ENCODE measurements at places on chromosomes 7 and 10. TPM values are rescaled to one million over a fixed set of nuclear protein-coding genes. Genes with fewer than 3 reads are reported as not detected.

GRCh38 chr7:33114976-33115375, 5.8 kb upstream of the RP9 start:
- DNase-seq = no peak

DNA sequence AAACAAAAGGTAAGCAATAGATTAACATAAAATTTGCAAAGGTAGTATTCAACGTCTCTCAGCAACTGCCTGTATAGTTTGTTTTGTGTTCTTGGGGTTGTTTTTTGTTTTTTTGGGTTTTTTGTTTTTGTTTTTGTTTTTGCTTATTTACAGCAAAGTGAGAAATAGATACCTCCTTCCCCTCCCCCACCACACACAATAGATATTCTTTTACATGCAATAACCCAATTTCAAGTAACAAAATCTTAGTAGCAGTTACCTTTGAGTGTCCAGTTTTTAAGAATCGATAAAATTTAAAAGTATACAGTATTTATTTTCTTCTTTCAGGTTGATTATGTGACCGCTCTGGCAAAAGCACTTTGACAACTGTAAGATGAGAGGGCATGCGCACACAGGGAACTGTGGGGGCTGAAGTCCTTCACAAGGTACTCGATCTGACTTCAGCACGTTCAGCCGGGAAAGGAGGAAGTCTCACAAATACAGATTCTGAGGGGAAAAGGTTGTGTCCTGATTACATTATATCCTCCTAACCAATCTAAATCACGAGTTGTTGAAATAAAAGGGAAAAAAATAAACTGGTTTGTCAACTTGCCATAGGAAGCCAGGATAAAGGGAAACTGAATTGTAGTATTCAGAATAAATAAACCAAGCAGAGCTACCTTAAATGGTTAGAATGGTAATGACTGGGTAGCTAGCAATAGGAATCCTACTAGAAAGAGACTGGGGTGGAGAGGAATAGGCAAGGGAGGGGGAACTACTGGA, 47.8 kb downstream of the CPEB3 start:
- DNase-seq = peak; percentile 82

DNA sequence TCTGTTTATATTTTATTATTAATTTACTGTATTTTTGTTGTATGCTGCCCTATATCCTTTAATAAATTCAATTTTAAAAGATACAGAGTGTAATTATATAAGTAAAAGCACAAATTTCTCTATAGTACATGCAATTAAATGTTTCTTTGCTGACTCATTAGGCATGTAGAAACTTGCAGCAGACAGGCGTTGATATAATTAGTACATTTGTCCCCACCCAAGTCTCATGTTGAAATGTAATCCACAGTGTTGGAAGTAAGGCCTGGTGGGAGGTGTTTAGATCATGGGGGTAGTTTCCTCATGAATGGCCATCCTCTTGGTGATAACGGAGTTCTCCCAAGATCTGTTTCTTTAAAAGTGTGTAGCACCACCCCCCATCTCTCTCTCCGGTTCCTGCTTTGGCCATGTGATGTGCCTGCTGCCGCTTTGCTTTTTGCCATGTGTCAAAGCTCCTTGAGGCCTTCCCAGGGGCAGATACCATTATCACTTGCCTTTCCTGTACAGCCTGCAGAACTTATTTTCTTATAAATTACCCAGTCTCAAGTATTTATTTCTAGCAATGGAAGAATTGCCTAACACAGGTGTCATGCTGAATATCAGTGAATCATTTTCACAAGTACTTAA, 63.7 kb downstream of the TSPAN12 start:
- no peak for DNase-seq

GRCh38 chr10:20977300-20977699, 80.2 kb upstream of the NEBL start:
- DNase-seq = no peak

GRCh38 chr7:3117081-3117480, 73.4 kb upstream of the CARD11 start:
- DNase-seq = no peak

DNA sequence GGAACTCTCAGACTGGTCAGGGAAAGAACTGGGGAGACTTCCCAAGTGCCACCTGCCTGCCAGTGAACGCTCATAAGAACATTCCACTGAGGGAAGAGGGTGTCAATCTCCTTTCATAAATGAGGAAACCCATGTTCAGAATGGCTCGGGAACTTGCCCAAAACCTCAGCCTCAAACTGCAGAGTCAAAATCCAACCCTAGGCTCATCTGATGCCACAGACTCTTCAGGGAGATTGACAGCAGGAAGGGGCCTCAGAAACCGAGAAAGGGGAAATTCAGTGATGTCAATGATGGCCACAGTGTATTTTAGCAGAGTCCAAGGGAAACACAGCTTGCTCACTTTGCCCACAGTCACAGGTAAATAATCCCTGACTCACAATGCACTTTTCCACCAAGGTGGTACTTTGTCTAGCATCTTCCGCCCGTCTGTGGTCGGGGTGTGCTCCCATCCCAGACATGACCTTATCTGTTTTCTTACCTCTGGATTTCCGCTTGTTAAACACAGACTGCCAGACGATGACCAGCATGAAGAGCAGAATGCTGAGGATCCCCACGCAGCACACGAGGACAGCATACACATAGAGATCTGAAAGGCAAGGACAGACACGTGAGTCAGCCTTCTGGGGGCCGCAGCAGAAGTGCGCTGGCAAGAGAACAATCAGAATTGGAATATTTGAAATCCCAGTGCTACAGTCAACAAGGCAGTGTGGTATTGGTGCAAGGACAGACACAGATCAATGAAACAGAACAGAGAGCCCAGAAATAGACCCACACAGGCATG, 38.4 kb downstream of the VSTM4 start:
- peak; percentile 31 for DNase-seq

DNA sequence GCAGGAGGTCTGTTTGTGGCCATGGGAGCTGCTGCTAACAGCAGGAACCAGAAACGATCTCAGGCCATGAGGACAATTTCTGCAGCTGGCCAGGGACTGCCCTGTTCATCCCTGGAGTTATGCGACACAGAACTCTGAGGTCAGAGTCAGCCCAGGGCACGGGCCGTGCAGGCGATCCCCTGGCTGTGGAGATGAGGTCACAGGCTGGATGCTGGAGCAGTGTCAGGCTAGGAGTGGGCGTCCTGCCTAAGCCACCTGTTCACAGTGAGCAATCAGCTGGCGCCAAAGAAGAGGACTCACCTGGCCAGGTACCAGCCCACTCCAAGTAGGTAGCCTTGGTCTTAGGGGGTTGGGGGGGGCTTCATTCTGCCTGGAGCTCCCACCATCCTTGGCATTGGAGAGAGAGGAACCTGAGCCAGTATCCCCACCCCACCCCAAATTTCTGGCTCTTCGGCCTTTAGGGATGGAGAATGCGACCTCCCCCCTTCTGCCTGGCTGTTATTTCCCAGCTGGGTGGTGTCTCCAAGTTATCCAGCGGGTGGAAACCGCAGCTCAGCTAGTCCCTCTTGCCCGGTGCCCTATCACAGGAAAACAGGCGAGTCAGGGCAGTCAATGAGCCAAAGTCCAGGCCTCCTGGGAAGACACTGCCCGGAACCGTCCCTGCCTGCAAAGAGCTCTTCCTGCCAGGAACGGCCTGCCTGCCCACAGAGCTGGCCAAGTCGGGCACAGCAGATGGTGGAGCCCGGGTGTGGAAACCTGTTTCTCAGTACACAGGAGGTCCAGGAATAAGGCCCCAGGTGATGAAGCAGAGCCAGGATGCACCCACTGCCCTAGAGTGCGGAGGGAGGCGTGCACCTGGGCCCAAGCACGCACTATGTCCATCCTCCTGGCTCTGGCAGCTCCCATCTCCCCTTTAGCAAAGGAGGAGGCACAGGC, 1.8 kb upstream of the TTYH3 start:
- DNase-seq = no peak

DNA sequence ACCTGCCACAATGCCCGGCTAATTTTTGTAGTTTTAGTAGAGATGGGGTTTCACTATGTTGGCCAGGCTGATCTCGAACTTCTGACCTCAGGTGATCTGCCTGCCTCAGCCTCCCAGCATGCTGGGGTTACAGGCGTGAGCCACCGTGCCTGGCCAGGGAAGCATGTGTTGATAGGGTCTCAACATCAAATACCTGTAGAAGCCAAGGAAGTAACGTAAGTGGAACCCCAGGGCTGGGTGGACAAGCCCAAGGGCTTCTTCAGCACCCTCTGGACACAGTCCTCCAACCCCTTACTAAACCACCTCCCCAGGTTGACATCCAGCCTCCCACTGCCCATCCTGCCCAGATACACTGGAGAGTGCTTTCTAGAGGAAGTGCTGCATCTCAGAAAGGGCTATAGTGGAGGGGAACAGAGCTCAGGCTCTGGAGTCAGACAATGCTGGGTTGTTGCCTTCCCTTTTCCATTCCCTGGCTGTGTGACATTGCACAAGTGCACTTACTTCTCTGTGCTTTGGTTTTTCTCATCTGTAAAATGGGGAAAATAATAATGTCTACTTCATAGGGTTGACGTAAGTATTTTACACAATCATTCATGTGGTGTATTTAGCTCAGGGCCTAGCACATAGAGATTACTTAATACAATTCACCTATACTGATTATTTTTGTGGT, 73.9 kb upstream of the KAT6B start:
- no peak for DNase-seq

GRCh38 chr10:77799352-77799751, 127.2 kb downstream of the DLG5 start:
- no peak for DNase-seq

- no peak for DNase-seq
Measured at GRCh38 chr10:50421026-50421719, 169.9 kb upstream of the ASAH2 start.

- DNase-seq = no peak
Measured at GRCh38 chr7:158811894-158812293, 17.4 kb downstream of the ESYT2 start.

- DNase-seq = no peak
Measured at GRCh38 chr10:8229153-8229552, 174.7 kb downstream of the GATA3 start.

DNA sequence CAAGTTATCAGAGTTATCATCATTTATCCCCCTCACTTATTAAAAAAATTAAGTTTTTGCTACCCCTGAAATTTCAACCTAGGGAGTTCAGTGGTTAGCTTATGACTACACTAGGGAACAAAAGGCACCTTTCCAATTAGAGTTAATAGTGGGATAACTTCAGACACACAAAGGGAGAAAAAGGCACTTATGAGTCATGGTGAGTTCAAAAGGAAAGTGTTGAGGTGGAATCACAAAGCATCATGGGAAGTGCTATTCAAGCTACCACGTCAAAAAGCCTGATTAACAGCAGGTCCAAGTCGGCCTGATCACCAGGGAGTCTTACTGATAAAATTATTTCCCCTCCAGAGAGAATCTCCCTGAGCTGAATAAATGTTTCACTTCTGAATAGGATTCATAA, 165.7 kb downstream of the C7orf25 start:
- no peak for DNase-seq

DNA sequence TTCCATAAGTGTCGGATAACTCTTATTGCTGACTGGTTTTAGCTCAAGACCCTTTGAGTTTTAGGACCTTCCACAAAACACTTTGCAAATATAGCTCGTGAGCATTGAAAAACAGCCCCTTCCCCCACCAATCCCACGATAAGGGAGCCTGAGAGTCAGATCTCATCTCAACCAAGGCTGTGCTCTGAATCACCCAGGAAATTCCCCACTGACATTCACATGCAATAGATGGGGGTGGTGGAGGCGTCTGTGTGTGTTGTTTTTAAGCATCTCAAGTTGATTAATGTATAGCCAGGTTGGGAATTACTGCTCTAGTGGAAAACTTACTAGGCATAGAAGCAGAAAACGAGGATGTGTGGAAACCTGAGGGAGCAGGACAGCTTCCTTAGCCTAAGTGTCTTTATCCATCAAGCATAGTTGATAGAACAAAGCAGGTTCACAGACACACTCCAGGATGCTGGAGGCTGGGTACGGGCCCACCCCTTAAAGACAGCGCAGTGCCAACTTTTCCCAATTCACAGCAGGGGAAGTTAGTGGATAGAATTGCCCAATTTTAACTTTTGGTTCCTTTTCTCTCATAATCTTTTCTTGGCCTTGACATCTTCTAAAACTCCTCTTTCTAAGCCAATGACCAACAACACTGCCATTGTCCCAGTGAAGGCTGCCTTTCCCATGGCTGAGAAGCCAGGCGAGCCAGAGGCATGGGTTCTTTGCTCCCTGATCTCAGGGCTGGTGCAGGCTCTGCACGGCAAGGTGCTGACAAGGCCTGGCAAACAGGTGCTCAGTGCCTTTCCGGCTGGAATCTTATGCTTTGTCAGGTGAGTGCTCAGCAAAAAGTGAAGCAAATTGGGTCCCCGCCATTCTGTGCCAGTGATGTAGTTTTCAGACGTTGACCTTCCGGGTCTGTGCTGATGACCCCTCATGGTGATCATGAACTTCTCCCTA, 98.5 kb upstream of the INSIG1 start:
- DNase-seq = no peak

DNA sequence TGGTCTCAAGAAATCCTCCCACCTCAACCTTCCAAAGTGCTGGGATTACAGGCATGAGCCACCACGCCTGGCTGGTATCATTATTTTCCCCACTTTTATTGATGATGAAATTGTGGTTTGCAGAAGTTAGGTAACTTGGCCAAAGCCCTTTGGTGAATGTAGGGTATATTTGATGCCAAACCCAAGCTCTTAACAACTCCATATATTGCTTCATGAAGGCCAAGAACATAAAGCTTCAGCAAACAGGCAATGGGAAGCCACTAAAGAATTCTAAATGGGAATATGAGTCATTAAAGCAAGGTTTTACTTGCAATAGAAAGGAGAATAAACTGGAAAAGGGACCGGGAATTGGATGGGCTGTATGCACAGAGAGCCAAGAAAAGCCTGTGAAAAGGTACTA, 142.7 kb downstream of the KMT2E start:
- no peak for DNase-seq

GRCh38 chr10:60377042-60377352, 12.7 kb downstream of the ANK3 start:
- no peak for DNase-seq

The ZNF33B gene
- 17.5 TPM for total RNA-seq

The BMPER gene
- 1.0 TPM for total RNA-seq

The AZGP1 gene
- 0.76 TPM for total RNA-seq

The SPDYE2 gene
- total RNA-seq = 0.05 TPM

The PIK3CG gene
- total RNA-seq = 22.4 TPM

The MYH16 gene
- 0.05 TPM for total RNA-seq

The VGF gene
- total RNA-seq = 0.05 TPM

The FANK1 gene
- 2.5 TPM for total RNA-seq
